Activated naive CD8-positive, alpha-beta T cell treated with anti-CD3 and anti-CD28 coated beads for 36 hours (primary cell): ENCODE measurements at places on chromosomes 4 and X. TPM values are rescaled to one million over a fixed set of nuclear protein-coding genes. Genes with fewer than 3 reads are reported as not detected.

Gene RHOH
- total RNA-seq: 114 TPM

Gene BTC
- total RNA-seq: not detected

Gene CDKL2
- total RNA-seq: 0.60 TPM

Gene VCX3A
- not detected for total RNA-seq

Gene CDS1
- total RNA-seq: 0.30 TPM

Gene TDO2
- 0.18 TPM for total RNA-seq

Gene KCNE5
- 0.14 TPM for total RNA-seq

Gene NPY1R
- not detected for total RNA-seq

Gene CT45A3
- total RNA-seq: not detected

Gene GPR50
- total RNA-seq: not detected

Gene ANKRD37
- 14.1 TPM for total RNA-seq

Gene DCAF8L2
- total RNA-seq: not detected

Gene MORC4
- total RNA-seq: 9.4 TPM
